Upper lobe of right lung (tissue), 1 donor: ENCODE measurements at places on chromosomes 11 and 22. TPM values are rescaled to one million over a fixed set of nuclear protein-coding genes. Genes with fewer than 3 reads are reported as not detected.

DNA sequence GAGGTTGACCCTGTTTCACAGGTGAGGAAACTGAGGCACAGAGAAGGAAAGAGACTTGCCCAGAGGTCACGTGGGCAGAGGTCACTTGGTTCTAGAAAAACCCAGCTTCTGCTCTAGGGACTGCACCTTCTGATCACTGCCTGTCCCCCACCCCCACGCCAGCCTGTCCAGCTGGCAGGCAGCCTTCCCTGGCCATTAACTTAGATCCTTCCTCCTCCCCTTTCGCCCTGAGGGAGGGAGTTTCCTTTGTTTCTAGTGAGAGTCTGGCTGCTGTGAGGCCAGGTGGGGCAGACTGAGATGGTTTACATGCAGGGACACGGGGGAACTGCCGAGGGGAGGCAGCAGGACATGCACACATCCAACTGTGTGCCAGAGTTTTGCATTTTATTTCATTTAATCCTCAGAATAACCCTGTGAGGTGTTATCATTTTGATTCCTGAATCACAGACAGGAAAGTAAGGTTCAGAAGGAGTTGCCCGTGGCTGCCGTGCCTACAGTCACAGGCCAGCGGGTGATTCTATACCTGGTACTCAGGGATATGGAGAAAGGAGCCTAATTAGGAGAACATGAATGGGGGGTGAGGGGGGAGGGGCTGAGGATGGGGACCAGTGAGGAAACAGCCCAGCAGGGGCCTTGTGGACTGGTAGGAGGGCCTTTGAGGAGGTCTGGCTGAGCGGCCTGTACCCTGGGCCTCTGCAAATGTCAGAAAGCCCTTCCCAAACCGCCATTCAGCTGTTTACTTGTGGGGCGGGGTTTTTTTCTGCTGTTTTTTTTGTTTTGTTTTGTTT lies 3.4 kb downstream of the FAM83F start:
- no peaks in the 10 kb centered on the region for H3K4me1 ChIP-seq
- no peak for DNase-seq
- H3K36me3 ChIP-seq: no peaks in the 10 kb centered on the region
- no peak overlapping the region for H3K27ac ChIP-seq
- peaks cover 35% of the 10 kb centered on the region for H3K27me3 ChIP-seq

DNA sequence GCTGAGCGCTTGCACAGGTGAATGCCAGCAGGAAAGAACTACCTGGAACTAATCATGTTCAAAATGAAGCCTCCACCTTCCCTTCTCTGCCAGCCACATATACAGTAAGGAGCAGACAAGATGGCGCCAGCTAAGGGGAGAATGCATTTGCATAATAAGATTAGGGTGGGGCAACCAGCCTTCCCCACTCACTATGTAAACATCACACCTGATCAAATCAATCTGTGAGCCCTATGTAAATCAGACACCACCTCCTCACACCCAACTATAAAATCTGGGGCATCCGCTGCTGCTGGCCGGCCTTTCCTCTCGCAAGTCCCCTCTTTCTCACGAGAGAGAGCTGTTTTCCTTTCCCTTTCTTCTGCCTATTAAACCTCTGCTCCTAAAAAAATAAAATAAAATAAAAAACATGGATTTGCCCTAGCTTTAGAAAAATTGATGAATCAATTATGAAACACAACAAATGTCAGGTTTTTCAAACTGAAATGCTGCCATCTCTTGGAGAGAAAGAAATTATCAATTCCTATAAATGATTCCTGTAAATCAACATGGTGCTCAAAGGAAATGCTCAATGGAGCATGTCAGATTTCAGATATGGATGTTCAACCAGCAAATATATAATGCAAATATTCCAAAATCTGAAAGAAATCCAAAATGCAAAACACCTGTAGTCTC lies 108.9 kb downstream of the SGSM3 start:
- no peak overlapping the region for H3K27ac ChIP-seq
- peaks cover 37% of the 10 kb centered on the region for H3K4me1 ChIP-seq
- H3K4me3 ChIP-seq: no peak overlapping the region
- H3K27me3 ChIP-seq: no peaks in the 10 kb centered on the region

DNA sequence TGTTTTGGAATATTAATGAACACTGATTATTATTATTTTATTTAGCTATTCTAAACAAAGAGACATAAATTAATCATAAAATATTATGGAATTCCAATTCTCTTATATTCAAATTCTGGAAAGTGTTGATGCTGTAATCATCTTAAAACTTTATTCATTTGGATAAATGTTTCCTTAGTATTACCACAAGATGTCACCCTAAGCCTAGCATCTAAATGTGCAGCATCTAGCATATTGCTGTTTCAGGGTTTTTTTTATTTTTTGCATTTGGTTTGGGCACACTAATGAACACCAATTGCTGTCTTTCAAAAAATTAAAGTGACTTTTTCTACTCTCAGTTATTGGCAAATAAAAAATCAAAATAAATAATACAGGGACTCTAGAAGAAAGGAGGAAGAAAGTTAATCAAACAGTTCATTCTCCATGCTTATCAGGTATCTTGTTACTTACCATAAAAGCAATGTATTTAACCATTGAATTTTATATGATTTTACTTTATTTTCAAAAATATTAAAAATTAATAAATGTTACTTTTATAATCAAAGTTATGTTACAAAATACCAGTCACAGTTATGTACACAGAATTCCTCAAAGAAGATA lies 31.8 kb downstream of the DLG2 start:
- H3K36me3 ChIP-seq: no peaks in the 10 kb centered on the region
- H3K4me1 ChIP-seq: no peaks in the 10 kb centered on the region
- no peak for DNase-seq
- H3K4me3 ChIP-seq: no peak overlapping the region
- no peak overlapping the region for H3K27ac ChIP-seq

GRCh38 chr22:44449683-44450425 lies 48.2 kb downstream of the RTL6 start:
- no peaks in the 10 kb centered on the region for H3K27me3 ChIP-seq
- no peaks in the 10 kb centered on the region for H3K4me1 ChIP-seq
- H3K27ac ChIP-seq: no peak overlapping the region
- peak; percentile 59 for DNase-seq
- H3K36me3 ChIP-seq: no peaks in the 10 kb centered on the region

DNA sequence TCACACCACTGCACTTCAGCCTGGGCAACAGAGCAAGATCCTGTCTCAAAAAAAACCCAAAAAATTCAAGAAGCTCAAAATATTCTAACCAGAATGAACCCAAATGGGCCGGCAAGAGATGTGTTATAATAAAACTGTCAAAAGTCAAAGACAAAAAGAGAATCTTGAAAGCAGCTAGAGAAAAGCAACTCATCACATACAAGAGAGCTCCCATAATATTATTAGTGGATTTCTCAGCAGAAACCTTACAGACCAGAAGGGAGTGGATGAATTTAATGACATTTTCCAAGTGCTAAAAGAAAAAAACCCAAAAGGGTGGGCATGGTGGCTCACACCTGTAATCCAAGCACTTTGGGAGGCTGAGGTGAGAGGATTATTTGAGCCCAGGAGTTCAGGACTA lies 22.9 kb upstream of the HORMAD2 start:
- H3K4me3 ChIP-seq: no peak overlapping the region
- H3K27ac ChIP-seq: no peak overlapping the region

GRCh38 chr11:109791337-109791736 lies 301.9 kb upstream of the ZC3H12C start:
- no peaks in the 10 kb centered on the region for H3K27me3 ChIP-seq
- no peak overlapping the region for H3K27ac ChIP-seq
- DNase-seq: no peak
- no peaks in the 10 kb centered on the region for H3K36me3 ChIP-seq

GRCh38 chr11:19349340-19350025 lies 108.7 kb upstream of the E2F8 start:
- no peak for DNase-seq
- peaks cover 12% of the 10 kb centered on the region for H3K4me1 ChIP-seq
- H3K36me3 ChIP-seq: no peaks in the 10 kb centered on the region
- H3K4me3 ChIP-seq: no peak overlapping the region

GRCh38 chr22:41504397-41504796 lies 35.5 kb downstream of the ACO2 start:
- no peaks in the 10 kb centered on the region for H3K4me1 ChIP-seq
- no peaks in the 10 kb centered on the region for H3K27me3 ChIP-seq
- no peak overlapping the region for H3K27ac ChIP-seq

The TSPAN18 gene
- 46.4 TPM for total RNA-seq

The GLB1L2 gene
- 4.9 TPM for total RNA-seq

The OR8G5 gene
- 0.58 TPM for total RNA-seq
